ENCODE measurements at places on chromosomes 4 and X. TPM values are rescaled to one million over a fixed set of nuclear protein-coding genes. Genes with fewer than 3 reads are reported as not detected.

Gene SLC49A3
- 7.1 TPM for total RNA-seq

- DNase-seq, result no peak
Observed at GRCh38 chr4:78032929-78033328, 24.2 kb upstream of the FRAS1 start.

GRCh38 chr4:52028970-52029369 lies 8.8 kb upstream of the LRRC66 start:
- DNase-seq, result peak; percentile 42

DNA sequence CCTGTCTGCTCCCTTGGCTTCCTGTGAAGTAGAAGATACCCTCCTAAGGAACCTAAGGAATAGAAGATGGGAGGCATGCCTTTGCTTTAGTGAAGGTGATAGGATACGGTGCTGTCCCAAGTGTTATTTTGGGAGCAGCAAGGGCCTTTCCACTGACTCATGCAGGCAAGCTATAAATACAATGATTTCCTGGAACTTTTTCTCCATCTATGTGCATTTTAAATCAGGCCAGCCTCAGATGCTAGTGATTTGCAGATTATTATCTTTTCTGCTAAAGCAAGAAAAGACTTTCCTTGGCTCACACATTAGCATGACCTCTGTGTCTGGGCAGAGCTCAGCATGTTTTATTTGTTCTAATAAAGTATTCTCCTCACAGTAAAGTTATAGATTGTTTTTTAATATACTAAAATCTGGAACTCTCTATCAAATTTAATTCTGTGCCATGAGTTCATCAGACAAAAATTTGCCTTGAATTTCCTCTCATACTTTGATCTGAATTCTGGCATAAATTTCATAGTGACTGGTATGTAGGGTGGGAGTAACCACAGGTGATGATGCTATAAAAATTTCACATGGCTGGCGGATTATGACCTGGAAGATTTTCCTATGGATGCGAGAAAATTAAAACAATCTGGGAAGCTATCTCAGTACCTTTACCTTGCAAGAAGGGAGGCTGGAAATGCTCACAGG lies 131.7 kb downstream of the REPS2 start:
- peak; percentile 15 for DNase-seq

- DNase-seq, result no peak
Observed at GRCh38 chr4:36133658-36134057, 110.7 kb downstream of the ARAP2 start.

Gene DCAF8L2
- total RNA-seq, result not detected

Gene BRS3
- not detected for total RNA-seq

Gene ENAM
- total RNA-seq, result 0.97 TPM

GRCh38 chrX:48940404-48940955 lies 16.9 kb downstream of the OTUD5 start:
- no peak for DNase-seq

DNA sequence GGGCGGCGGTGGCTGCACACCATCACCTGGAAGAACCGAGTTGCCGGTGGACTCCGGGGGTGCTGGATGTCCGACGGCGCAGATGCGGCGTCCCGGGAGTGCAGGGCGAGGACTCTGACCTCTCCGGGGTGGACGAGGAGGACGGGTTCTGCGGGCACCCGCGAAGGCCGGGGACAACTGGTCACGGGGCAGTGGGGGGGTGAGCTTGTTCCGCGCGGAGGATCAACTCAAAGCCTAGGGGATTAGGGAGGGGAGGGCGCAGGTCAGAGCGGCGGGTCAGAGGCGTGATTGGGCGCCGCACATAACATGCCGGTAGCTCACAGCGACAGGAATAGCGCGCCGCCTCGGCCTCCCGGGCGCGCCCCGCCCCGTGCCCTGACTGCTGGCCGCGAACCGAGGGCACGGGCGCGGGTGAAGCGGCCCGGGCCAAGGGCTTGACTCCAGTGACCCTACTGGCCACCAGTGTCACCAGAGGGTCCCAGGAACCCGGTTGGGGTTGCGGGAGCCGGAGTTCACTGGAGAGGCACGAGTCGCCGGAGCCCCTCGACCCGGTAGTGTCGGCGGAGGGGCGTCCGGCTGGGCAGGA lies at the start of gene KLHL34:
Gene KLHL34, minus strand, starts transcription at position 179 of the 586 bp plus-strand sequence. CDS start 542 bp downstream, outside the sequence.
- DNase-seq, result no peak

Gene OPN1LW
- total RNA-seq, result not detected

Gene IL15
- 11.6 TPM for total RNA-seq

- DNase-seq, result peak; percentile 69
Observed at GRCh38 chrX:38999967-39000745, 198.9 kb downstream of the MID1IP1 start.

Gene GPR82
- under 0.01 TPM for total RNA-seq

Gene GPC3
- total RNA-seq, result 0.32 TPM

GRCh38 chrX:134659761-134660160 lies 1.5 kb upstream of the PLAC1 start:
- DNase-seq, result no peak

Gene RPA4
- total RNA-seq, result 0.43 TPM

Gene FGF2
- total RNA-seq, result 176 TPM

DNA sequence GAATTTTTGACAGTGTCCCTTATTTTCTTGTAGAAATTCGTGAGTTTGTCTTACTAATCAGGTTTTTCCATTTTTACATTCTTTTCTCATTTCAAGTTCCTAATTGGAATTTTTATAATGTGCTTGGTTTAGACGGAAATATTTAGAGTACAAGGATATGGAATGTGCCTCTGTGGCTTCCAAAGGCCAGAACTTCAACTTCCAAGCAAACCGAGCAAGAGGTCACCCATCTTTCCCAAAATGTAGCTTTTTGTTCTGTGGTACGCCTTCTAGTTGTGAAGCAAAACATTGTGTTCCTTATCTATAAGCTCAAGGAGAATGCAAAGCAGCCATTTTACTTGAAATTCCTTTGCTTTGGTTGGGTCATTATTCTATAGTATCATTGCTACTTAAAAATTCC lies 212.8 kb upstream of the PACRGL start:
- no peak for DNase-seq

GRCh38 chrX:10577853-10578252 lies 42.5 kb downstream of the MID1 start:
- DNase-seq, result peak; percentile 64

DNA sequence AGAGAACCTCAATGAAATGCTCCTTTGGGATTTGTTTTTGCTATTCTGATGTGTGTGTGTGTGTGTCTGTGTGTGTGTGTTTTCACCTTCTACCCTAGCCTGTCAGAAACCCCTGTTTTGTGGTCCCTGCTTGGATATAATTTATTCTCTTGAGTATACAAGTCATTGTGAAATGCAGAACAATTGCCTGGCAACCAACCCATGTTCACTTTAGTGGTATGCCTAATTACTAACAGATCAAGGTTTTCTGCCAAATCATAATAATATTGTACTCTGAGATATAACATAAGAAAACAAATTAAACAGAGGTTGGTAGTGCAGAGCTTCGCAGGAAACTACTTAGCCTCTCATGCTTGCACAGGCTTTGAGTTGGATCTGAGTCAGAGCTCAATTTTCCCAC lies 7.0 kb upstream of the TET2 start:
- DNase-seq, result no peak

- DNase-seq, result no peak
Observed at GRCh38 chr4:163772238-163772637, 277.7 kb downstream of the TMA16 start.

DNA sequence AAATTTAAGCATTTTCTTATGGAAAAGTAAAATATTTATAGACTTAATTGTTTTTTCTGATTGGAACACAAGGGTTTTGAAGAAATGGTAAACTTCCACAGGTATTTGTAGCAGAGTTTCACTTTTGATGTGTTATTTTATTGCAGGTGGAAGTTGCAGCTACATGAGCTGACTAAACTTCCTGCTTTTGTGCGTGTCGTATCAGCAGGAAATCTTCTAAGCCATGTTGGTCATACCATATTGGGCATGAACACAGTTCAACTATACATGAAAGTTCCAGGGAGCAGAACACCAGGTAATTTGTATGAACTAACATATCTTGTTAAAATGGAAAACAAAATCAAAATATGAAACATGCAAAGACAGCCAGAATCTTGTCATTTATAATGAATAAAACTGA lies 117.4 kb downstream of the DIPK2B start:
- DNase-seq, result no peak

Gene IL13RA2
- 2.3 TPM for total RNA-seq

All from fibroblast of villous mesenchyme (primary cell).